ENCODE measurements at places on chromosomes 1 and 21.

DNA sequence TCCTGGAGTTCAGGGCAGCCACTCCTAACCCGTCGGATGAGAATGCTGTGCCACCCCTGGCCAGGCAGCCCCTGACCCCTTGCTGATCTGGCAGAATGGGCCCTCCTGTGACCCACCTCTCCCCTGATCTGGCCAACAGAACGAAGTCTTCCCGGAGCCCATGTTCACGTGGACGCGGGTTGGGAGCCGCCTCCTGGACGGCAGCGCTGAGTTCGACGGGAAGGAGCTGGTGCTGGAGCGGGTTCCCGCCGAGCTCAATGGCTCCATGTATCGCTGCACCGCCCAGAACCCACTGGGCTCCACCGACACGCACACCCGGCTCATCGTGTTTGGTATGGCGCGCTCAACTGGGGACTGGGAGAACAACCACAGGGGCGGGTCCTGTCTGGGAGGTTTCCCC lies 104.1 kb upstream of the KLHDC7A start:
- DNase-seq: no peak

GRCh38 chr1:76919085-76919484 lies 51.8 kb downstream of the ST6GALNAC5 start:
- no peak for DNase-seq

GRCh38 chr1:153546796-153547559 lies 1.4 kb upstream of the S100A4 start:
- DNase-seq: no peak

DNA sequence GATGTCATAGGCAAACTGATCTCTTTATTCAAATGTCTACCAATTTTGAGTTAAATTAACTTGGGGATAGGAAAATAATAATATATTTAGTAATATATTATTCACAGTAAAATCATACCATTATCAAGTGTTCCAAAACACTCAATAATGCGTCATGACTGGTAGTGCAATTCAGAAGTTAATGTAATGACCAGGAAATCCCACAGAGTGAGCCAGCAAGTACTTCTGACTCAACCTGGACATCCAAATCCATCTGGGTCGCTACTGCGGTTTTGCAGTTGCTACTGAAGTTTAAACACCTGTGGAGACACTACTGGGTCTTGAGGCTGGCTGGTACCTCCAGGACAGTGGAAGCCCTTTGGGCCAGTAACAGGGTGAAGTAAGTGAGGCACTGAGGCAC lies 44.8 kb downstream of the DPYD start:
- DNase-seq: no peak

DNA sequence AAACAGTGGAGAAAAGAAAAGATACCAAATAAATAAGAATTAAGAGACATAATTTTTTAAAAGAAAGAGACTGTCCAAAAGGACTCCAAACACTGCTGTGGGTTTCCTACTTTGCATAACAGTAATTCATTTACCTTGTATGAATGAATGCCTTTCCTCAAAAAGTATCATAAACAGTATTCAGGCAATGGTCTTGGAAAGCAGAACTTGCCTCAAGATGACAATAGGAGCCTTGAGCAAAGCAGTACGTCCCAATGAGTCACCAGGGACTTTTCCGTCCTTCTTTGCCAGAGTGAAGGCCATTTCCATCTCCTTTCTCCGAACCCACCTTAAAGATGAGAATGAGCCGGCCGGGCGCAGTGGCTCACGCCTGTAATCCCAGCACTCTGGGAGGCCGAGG lies 186.4 kb downstream of the ZBTB18 start:
- no peak for DNase-seq

GRCh38 chr1:119147661-119148090 lies 7.2 kb upstream of the WARS2 start:
- no peak for DNase-seq

GRCh38 chr1:205842229-205842628 lies 7.7 kb downstream of the PM20D1 start:
- DNase-seq: no peak

DNA sequence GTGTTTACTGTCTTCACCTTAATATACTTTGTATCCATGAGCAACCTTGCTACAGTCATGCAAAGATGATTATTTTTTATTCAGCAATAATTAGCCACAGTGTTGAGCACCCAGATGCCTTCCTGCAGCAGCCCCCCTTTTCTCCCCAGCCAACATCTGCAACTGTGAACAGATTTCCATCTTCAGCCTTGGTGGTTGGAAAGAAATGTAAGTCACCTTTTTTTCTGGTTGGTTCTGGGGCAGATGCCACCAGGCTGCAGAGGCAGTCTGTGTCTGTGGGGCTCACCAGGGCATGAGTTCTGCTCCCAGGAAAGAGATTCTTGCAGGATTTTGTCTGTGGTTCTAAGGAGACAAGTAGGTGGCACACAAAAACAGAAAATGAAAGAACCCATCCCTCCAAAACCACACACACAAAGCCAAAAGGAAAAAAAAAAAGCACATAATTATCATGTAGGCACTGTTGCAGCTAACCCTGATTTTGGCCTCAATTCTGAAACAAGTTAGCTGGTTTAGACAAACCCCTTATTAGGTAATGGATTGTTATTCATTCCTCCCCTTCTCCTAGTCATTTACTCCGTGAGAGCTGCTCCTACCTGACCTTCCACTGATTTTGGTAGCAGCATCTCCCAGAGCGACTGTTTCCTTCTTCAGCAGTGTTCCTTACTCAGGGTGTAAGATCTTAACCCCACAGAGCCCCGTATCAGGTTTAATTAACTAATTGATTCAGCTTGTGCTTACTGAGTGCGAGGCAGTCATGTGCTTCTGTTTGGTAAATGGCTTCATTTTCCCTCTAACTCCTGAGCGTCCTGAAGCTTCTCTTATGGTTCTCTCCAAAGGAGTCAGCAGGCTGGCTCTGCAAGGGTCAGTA lies 36.5 kb downstream of the GALNT2 start:
- DNase-seq: no peak

GRCh38 chr1:200949626-200950025 lies 54.9 kb downstream of the INAVA start:
- no peak for DNase-seq

GRCh38 chr1:20068722-20069121 lies 1.3 kb upstream of the PLA2G5 start:
- DNase-seq: no peak

- no peak for DNase-seq
Measured at GRCh38 chr1:41322101-41322661, 39.1 kb upstream of the FOXO6 start.

DNA sequence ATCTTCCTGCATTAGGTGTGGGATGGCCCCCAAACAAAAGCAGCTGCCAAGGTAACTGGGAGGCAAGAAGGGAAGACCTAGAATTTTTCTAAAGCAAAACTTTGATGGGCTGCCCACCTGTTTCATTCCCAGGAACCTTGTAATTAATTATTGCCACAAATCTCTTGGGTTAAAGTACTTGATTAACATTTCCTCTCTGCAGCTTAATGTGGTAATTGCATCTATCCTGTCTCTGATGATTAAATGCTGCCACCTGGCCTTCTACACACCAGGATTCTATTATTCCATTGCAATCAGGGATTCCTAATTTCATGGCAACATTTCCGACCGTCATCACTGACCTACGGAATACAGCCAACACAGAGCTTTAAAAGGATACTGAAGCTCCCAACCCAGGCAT lies 68.3 kb upstream of the RC3H1 start:
- DNase-seq: no peak

DNA sequence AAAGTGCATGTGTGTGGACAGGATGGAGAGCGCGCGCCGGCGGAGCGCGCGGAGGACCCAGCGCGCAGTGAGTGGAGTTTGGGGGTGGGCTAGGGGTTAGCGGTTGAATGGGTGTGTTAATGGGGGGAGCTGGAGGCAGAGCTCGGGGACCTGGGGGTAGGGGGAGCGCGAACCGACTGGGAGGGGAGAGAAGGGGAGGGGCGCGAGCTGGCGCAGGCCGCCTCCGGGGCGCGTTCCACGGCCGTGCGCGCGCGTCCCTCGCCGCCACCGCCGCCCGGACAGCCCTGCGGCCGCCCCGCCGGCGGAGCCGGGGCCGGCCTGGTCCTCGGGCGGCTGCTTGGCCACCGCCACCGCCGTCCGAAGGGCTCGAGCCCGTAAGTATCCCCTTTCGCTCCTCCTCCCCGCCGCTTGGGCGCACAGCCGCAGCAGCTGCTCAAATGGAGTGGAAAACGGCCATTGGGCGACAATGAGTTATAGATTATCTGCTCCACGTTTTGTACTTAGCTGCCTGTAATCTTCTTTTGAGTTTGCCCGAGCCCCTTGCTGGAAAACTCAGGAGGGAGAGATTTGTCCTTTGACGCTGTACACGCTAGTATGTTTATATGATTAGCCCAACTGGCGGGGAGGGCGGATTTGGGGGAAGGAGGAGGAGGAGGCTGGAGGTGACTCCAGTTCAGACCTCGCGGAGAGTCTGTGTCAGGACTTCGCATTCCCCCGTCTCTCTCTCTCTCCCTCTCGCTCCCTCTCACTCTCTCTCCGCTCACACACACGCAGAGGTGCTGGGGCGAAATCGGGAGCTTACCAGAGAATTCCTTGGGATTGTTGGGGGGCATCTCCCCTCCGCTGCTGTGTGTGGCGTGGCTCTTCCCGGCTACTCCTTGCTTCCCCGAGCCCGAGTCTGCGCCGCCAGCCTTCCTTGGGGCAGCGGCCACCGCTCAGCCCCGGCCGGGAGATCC lies at the start of gene ADGRL2:
Gene ADGRL2, plus strand, starts transcription at position 240 of the 956 bp plus-strand sequence. CDS start 36,051 bp downstream, outside the sequence.
- no peak for DNase-seq

DNA sequence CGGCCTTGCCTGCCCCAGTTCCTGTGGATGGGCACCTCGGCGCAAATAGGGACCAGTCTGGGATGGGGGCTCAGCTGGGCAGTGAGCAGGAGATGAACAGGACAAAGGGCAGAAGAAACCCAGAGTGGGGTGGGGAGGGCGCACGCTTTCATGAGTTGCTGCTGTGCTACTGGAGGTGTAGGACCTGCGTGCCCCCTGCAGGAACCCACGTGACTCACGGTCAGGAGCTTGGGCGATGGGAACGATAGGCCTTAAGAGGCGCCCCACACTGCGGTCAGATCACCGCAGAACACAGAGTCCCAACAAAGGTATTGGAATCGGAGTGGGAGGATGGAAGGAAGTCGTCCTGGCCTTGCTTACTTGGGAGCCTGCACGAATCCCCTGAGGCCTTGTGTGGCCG lies 17.2 kb downstream of the PRDM15 start:
- DNase-seq: no peak

DNA sequence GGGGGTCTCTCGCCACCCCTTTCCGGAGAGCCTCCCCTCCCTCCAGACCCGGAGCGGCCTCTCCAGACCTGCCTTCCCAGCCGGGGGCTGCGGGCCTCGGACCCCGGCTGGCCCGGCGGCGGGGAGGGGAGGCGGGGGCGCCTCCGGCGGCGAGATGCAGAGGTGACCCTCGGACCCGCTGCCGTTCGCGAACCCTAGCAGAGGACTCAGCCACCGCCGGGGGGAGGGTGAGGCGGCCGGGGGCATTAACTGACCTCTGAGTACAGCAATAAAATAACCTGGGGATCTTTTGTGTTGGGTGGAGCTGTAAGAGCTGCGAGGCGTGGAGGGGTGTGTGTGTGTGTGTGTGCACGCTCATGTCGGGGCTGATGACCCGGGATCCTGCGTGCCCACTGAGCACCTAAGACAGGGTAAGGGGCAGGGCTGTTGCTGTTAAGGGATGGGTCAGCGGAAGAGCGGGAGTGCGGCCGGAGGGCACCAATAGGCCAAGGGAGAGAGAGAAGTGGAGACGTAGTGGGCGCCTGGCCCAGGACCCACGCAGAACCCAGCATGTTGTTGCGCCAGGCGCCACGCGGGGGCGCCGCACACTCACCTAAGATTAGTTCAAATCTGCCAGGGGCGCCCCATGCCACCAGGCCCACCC lies 6.3 kb downstream of the HAPLN2 start:
- DNase-seq: peak; percentile 63

DNA sequence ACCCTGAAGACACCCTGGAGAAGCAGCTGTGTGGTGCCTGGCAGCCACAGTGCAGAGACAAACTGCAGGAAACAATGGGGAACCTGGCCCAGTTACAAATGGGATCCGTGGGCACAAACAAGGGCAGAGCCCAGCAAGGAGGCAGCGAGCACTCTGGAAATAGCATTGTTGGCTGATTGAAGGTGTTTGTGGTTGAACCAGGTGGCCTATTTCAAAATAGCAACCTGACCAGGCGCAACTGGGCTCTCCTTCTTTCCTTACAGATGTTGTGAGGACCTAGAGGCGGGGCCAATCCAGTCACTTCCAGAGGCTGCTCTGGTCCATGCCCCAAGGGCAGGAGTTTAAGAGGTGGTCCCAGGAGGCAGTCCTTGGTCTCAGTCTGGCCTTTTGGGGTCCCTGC lies 21.7 kb upstream of the ZBTB21 start:
- no peak for DNase-seq

GRCh38 chr1:243984788-243985187 lies 66.3 kb upstream of the ZBTB18 start:
- no peak for DNase-seq

DNA sequence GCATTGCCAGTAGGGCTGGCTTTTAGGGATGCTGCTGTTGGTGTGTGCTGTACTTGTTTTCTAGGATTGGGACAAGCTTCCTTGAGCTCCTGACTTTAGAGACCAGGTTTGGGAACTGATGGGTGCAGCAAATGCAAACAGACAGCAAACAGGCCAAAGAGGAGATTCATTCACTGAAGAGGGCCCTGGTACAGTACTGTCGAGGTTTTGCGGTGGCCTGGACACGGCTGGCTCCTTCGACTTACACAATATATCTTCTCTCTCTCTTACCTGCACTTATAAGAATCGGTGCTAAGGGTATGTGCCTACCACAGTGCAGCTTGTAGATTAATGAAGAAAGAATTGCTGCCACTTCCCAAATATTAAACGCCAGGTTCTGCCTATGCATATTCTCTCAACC lies 44.6 kb downstream of the ATP1A1 start:
- DNase-seq: no peak

DNA sequence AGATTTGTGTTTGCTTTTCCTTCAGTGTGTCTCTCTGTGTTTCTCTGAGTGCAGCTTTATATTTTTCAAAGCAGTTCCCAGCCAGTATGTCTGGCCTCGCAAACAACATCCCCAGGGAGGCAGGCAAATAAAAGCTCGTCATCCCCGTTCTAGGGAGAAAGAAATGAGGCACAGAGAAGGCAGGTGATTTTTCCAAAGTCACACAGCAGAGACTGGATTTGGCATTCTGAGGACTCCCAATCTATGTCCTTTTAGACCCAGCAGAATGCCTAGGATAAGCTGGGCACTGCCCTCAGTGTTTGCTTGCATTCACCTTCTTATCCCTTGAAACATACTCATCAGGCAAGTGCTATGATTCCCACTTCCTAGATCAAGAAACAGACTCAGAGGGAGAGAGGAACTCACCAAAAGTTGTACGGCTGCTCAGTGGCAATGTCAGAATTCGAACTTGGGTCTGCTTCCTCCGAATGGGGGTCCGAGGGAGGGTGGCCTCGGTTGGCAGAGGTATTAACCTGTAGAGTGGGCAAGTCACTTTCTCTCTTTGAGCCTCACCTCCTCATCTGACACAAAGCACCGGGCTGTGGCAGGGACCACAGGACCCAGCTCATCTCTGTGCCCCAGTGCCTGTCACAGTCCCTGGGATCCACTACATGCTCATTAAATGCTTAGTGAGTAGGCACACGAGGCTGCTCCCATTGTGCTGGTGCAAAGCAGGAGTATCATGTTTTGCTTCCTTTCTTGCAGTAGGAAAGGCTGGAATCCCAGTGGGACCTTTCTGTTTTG lies 4.2 kb downstream of the RAP1GAP start:
- DNase-seq: no peak

- DNase-seq: no peak
Measured at GRCh38 chr1:236058141-236058934, 6.6 kb downstream of the NID1 start.
